Breast epithelium (tissue), 4 donors: ENCODE measurements at places on chromosomes 5 and 9. TPM values are rescaled to one million over a fixed set of nuclear protein-coding genes. Genes with fewer than 3 reads are reported as not detected.

Gene C9
- total RNA-seq, result not detected

Gene AQP3
- total RNA-seq, result 19.0 TPM

DNA sequence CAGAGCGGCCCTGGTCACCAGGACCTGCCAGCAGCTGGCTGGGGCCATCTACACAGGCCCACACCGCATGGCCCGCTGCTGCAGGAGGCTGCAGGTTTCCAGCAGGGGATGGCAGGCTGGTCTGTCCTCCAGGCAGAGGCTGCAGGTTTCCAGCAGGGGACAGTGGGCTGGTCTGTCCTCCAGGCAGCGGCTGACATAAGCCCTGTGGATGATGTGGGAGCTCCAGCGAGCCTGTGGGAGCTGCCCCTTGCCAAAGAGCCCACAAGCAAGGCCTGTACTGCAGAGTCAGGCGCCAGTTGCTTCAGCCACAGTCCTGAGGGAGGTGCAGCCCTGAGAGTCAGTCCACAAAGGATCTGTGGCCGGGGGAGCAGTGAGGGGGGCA is 18.5 kb downstream of the TPPP start:
- no peak for DNase-seq
- H3K36me3 ChIP-seq, result no peaks in the 10 kb centered on the region
- H3K27me3 ChIP-seq, result peaks cover 7% of the 10 kb centered on the region
- no peak overlapping the region for H3K4me3 ChIP-seq

GRCh38 chr5:171762021-171762608 is 23.5 kb upstream of the SMIM23 start:
- no peaks in the 10 kb centered on the region for H3K4me1 ChIP-seq
- no peak overlapping the region for H3K27ac ChIP-seq
- no peak for DNase-seq
- no peak overlapping the region for H3K4me3 ChIP-seq
- H3K36me3 ChIP-seq, result no peaks in the 10 kb centered on the region

GRCh38 chr5:158731014-158731413 is 368.7 kb downstream of the EBF1 start:
- H3K4me1 ChIP-seq, result no peaks in the 10 kb centered on the region
- H3K4me3 ChIP-seq, result no peak overlapping the region
- no peaks in the 10 kb centered on the region for H3K36me3 ChIP-seq
- H3K27ac ChIP-seq, result no peak overlapping the region
- H3K27me3 ChIP-seq, result no peaks in the 10 kb centered on the region

DNA sequence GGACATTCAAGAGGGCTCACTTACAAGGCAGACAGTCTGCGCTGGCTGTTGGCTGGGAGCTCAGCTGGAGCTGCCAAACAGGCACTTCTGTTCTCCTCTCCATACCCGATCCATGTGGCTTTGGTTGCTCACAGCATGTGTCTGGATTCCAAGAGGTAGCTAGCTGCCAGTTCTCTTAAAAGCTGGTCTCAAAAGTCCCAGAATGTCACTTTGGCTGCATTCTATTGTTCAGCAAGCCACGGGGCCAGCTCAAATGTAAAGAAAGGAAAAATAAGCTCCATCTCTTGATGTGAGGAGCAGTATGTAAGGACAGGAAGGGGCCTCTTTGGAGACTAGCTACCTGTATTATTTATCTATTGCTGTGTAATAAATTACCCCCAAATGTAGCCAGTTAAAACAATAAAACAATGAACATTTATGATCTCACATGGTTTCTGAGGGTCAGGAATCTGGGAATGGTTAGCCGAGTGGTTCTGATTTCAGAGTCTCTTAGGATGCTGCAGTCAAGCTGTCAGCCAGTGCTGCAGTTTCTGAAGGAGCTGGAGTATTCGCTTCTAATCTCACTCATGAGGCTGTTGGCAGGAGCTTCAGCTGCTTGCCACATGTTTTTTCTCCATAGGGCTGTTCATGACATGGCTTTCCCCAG is 112.7 kb upstream of the CLINT1 start:
- peak overlapping the region; percentile 12 for H3K27ac ChIP-seq
- no peaks in the 10 kb centered on the region for H3K27me3 ChIP-seq
- H3K4me3 ChIP-seq, result no peak overlapping the region
- no peak for DNase-seq
- no peaks in the 10 kb centered on the region for H3K4me1 ChIP-seq
